Stimulated activated CD8-positive, alpha-beta memory T cell treated with anti-CD3 and anti-CD28 coated beads, Interleukin-12 subunit alpha, Interleukin-12 subunit beta, amount 100 ng/mL, for 4 hours (primary cell): ENCODE measurements at places on chromosomes 1 and 21.

- no peak for DNase-seq
Measured at GRCh38 chr1:53295726-53296116, 32.1 kb downstream of the LRP8 start.

DNA sequence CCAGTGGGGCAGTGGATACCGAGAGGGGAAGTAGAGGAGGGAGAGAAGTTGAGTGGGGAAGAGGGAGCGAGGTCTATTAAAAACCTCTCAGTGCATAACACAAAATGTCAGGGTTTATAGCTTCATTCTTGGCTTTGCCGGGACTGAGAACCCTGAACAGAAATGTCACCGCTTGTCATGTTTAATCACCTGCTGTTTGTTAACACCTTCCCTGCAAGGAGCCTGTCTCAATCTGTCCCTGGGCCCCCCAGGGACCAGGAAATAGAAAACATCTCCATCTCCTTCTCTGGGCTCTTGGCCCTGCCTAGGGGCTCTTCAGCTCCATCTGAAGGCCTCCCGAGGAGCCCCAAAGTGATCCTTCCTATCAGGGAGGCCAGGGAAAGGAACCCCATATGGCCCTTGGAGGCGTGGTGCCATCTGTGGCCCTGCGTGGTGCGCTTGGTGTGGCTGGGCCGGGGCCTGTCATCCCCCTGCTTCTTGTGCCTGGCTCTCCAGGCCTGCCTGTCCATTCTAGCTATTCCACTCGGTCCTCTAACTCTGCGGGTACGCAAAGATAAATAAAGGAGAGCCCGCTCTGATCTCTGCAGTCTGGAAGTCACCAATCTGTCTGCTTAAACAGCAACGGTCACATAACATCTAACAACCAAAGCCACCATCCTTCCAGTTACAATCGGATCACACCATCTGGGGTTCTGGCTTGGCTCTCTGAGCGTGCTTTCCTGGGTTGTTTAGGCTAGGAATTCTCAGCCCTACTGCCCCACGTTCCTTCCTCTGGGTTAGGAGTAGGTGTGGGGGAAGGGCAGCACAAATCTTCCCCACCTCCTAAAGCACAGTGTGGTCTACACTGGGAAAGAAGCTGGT lies 113.8 kb downstream of the CASZ1 start:
- no peak for DNase-seq

- no peak for DNase-seq
Measured at GRCh38 chr1:93661829-93662474, 19.7 kb downstream of the BCAR3 start.

GRCh38 chr1:26993237-26994019 lies at the start of gene TRNP1:
Gene TRNP1, plus strand, starts transcription at chr1:26993692. Its CDS starts 95 bp downstream, at chr1:26993787.
- peak; percentile 56 for DNase-seq

DNA sequence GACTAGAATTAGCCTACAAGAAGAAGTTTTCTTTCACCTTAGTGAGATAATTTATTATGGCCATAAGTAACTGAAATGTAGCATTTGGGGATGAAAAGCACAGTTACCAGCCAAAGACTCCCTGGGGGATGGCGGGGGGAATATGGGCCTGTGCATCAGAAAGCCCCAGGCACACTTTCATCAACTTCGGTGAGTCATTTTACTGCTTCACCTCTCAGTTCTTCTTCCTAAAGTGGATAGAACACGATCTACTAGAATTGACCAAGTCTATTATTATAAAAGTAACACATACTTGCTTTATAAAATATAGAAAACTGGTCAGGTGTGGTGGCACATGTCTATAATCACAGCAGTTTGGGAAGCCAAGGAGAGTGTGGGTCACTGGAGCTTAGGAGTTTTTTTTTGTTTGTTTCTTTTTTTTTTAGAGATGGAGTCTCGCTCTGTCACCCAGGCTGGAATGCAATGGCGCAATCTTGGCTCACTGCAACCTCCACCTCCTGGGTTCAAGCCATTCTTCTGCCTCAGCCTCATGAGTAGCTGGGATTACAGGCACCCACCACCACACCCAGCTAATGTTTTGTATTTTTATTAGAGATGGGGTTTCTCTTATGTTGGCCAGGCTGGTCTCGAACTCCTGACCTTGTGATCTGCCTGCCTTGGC lies 141.8 kb downstream of the ZZZ3 start:
- no peak for DNase-seq
